ENCODE measurements at places on chromosomes 11 and 22. TPM values are rescaled to one million over a fixed set of nuclear protein-coding genes. Genes with fewer than 3 reads are reported as not detected.

- no peak for DNase-seq
These were observed 376.7 kb upstream of the CCDC179 start for GRCh38 chr11:23236826-23237555.

GRCh38 chr22:19940536-19941364, 822 bp upstream of the COMT start:
- DNase-seq = no peak

GRCh38 chr22:42343531-42344081, 73.2 kb upstream of the TCF20 start:
- DNase-seq = no peak

Gene SLC43A3
- total RNA-seq = 11.8 TPM

- no peak for DNase-seq
These were observed 22.0 kb upstream of the CABP2 start for GRCh38 chr11:67545280-67545679.

GRCh38 chr22:48959496-48959895, 868.2 kb downstream of the BRD1 start:
- peak; percentile 2 for DNase-seq

Measured in mesothelial cell of epicardium (in vitro differentiated cells).